ENCODE measurements at places on chromosomes 3 and 15. TPM values are rescaled to one million over a fixed set of nuclear protein-coding genes. Genes with fewer than 3 reads are reported as not detected.
A peak's percentile ranks its signal among the peaks of the same experiment; 100 is the strongest.

GRCh38 chr3:125310623-125311081, 64.5 kb downstream of the ZNF148 start:
- DNase-seq, result no peak
- H3K36me3 ChIP-seq, result peaks cover 8% of the 10 kb centered on the region
- H3K27ac ChIP-seq, result peak overlapping the region; percentile 90
- H3K4me1 ChIP-seq, result peaks cover 13% of the 10 kb centered on the region
- no peaks in the 10 kb centered on the region for H3K27me3 ChIP-seq

DNA sequence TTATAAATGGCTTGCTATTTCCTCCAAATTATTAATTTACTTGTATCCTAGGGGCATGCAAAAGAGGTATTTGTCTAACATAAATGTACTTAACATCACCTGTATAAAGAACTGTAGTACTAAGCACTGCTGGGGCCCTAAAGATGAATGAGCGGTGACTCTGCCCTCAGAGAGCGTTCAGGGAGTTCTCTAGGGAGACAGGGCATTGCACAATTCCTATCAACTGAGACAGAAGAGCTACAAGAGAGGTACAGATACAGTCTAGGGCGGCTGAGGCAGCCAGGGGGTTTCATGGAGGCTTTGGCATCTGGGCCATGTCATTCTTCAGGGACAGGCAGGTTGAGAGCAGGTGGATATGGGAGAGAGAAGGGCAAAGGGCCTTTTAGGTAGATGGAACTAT, 39.9 kb upstream of the PARL start:
- H3K27ac ChIP-seq, result no peak overlapping the region
- DNase-seq, result no peak
- H3K4me1 ChIP-seq, result peaks cover 8% of the 10 kb centered on the region
- H3K27me3 ChIP-seq, result no peaks in the 10 kb centered on the region
- H3K4me3 ChIP-seq, result no peak overlapping the region

- H3K36me3 ChIP-seq, result no peaks in the 10 kb centered on the region
- no peak overlapping the region for H3K4me3 ChIP-seq
- H3K4me1 ChIP-seq, result no peaks in the 10 kb centered on the region
- no peaks in the 10 kb centered on the region for H3K27me3 ChIP-seq
- H3K27ac ChIP-seq, result no peak overlapping the region
- DNase-seq, result no peak
Observed at GRCh38 chr3:158775426-158776410, 26.1 kb upstream of the MFSD1 start.

GRCh38 chr15:72758182-72758581, 25.4 kb downstream of the ADPGK start:
- peaks cover 60% of the 10 kb centered on the region for H3K36me3 ChIP-seq
- DNase-seq, result no peak
- no peaks in the 10 kb centered on the region for H3K4me1 ChIP-seq

DNA sequence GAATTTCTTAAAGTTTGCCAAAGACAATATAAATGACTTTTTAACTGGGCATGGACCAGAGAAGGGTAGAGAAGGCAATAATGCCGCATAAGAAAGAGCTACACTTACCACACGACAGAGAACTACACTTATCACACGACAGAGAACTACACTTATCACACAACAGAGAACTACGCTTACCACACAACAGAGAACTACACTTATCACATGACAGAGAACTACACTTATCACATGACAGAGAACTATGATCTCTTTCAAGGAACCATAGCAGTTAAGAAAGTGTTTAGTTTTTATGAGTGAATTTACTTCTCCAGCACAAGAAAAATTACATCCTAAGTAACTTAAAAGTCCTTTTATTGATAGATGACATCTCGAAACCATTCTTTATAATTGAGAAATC, 32.0 kb downstream of the DCUN1D1 start:
- H3K27me3 ChIP-seq, result no peaks in the 10 kb centered on the region
- H3K27ac ChIP-seq, result no peak overlapping the region
- H3K4me1 ChIP-seq, result no peaks in the 10 kb centered on the region

DNA sequence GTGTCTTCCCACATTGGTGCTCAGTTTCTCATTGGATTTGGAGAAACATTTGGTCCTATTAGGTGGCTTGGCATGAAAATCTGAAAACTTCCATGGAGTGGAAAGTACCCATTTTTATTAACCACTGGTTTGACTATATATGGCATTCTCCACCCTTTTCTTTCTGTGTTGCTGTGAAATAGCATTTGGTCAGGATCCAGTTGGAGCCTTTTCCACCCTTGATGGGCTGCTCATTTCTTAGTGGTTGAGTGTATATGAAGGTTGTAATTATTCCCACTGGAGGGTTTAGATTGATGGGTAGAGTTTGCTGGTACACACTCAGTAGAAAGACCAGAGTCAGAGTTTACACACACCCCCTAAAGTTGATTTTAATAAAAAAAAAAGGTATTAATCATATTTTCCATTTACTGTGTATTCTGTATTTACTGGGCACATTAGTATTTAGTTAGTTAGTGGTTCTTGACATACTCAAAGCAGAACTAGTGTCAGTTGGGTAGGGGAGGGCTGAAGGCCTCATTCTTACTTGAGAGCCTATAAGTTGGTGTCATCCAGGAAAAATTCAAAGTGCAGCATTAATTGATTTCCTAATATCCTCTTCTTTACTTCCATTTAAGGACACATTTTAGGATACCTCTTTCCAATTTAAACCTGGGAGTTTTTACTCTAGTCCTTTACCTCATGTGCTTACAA, 69.5 kb downstream of the FLNB start:
- DNase-seq, result no peak
- H3K36me3 ChIP-seq, result peaks cover 37% of the 10 kb centered on the region
- H3K4me3 ChIP-seq, result no peak overlapping the region
- no peak overlapping the region for H3K27ac ChIP-seq

GRCh38 chr3:111735243-111735758, 123.8 kb upstream of the PHLDB2 start:
- no peak overlapping the region for H3K4me3 ChIP-seq
- H3K27ac ChIP-seq, result peak overlapping the region; percentile 74
- no peaks in the 10 kb centered on the region for H3K36me3 ChIP-seq
- no peak for DNase-seq
- no peaks in the 10 kb centered on the region for H3K27me3 ChIP-seq

DNA sequence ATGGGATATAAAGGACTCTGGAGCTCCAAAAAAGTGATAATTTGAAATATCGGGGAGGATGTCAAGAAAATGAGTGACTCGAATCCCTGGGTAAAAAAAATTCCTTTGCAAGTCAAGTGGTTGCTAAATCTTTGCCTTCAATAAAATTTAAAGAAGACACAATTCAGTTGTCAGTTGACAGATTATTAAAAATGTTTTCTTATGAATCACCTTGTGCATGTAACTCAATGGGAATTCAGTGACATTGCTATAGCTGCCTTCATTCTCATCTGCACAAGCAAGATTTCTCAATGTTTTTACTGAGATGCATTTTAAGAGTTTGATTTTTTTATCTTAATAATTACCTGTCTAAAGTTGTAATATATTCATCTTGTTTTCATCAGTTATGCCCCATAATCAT, 264.0 kb upstream of the IL12A start:
- no peaks in the 10 kb centered on the region for H3K36me3 ChIP-seq
- no peak for DNase-seq
- no peak overlapping the region for H3K27ac ChIP-seq
- H3K4me3 ChIP-seq, result no peak overlapping the region
- no peaks in the 10 kb centered on the region for H3K27me3 ChIP-seq

GRCh38 chr15:59330649-59331048, 42.0 kb downstream of the MYO1E start:
- no peaks in the 10 kb centered on the region for H3K27me3 ChIP-seq
- H3K27ac ChIP-seq, result no peak overlapping the region
- no peak for DNase-seq
- no peaks in the 10 kb centered on the region for H3K36me3 ChIP-seq

DNA sequence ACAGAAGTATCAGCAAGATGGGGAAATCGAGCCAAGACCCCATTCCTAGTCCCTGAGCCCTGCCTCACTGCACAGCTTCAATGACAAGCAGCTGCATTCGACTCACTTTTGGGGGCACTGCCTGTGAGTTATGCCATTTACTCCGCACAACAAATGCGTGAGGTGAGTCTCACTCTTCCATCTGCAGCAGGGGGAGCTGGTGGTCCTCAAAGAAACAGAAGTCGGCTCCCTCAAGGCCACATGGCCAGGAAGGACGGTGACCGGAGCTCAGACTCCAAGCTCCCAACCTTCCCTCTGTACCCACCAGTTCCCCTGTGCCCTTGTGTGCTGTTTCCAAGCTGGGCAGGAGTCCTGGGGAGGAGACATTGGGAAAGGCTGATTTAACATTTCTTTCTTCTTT, 127.7 kb upstream of the IQSEC1 start:
- DNase-seq, result no peak
- no peaks in the 10 kb centered on the region for H3K27me3 ChIP-seq
- H3K27ac ChIP-seq, result no peak overlapping the region
- no peaks in the 10 kb centered on the region for H3K36me3 ChIP-seq

DNA sequence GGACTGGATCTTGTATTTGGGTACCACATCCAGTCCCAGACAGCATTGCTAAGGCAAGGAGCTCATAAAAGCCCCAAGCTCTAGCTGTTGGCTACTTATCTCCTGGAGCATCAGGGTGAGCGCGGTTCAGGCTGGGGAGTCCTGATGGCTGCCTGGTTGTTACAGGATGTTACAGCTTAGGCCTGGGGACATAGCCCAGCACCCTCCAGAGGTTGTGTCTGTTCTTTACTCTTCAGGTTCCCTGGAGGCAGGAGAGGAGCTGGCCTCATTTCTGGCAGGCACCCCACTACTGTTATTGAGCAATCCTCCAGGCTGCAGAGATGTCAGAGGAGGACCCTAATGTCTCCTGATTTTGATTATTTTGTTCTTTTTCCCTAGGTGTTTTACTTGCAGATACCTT, 26.6 kb downstream of the APBA2 start:
- H3K4me1 ChIP-seq, result no peaks in the 10 kb centered on the region
- no peak overlapping the region for H3K27ac ChIP-seq
- no peaks in the 10 kb centered on the region for H3K27me3 ChIP-seq
- H3K36me3 ChIP-seq, result no peaks in the 10 kb centered on the region
- DNase-seq, result peak; percentile 54

GRCh38 chr15:52518487-52519371, 10.0 kb downstream of the MYO5A start:
- no peak overlapping the region for H3K4me3 ChIP-seq
- H3K27me3 ChIP-seq, result no peaks in the 10 kb centered on the region
- H3K4me1 ChIP-seq, result no peaks in the 10 kb centered on the region
- no peak for DNase-seq

DNA sequence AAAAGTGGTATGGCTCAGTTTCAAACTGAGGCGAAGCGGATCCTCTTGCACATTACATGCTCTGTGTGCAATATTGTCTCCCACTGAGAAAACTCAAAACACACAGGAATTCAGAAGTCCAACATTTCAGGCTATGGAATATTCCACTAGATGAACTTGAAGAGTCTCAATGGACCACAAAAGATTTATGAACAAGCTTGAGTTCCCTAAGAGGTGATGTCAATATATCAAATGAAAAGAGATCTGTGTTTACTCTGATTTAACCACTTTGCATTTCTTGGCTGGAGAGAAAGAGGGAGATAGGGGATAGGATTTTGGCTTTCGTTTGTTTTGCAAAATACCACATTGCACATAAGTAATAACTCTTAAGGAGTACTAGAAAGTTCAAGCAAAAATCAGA, 20.3 kb downstream of the PDZRN3 start:
- H3K27me3 ChIP-seq, result no peaks in the 10 kb centered on the region
- H3K36me3 ChIP-seq, result no peaks in the 10 kb centered on the region
- peaks cover 2% of the 10 kb centered on the region for H3K4me1 ChIP-seq
- H3K4me3 ChIP-seq, result no peak overlapping the region
- no peak for DNase-seq

DNA sequence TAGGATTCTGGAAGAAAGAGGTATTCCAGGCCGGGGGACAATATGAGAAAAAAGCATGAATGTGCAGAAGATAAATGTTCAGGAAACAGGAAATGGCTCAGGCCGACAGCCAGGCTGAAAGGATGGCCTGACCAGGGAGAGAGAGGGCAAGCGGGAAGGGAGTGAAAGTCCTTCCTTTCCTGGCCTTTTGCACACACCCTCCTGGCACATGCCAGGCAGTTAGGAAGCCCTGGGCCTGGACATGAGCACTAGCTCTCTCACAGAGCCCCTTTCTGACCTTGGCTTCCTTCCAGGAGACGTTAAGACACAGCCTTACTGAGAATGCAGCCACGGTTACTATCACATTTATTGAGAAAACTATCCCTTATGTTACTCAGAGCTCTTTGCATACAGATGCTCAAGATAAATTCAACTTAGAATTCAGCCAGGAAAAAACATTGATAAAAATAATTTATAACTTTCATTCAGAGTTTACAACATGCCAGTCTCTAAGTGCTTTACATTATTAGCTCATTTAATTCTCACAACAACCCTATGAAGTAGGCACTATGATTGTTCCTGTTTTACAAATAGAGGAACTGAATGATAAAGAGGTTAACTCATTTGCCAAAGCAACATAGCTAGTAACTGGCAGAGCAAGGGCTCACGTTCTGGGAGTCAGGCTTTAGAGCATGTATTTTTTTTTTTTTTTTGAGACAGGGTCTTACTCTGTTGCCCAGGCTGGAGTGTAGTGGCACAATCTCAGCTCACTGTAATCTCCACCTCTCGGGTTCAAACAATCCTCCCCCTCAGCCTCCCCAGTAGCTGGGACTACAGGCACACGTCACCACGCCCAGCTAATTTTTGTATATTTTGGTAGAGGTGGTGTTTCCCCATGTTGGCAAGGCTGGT, 39.4 kb upstream of the SMAD3 start:
- no peak overlapping the region for H3K4me3 ChIP-seq
- no peak for DNase-seq
- H3K36me3 ChIP-seq, result no peaks in the 10 kb centered on the region
- H3K27ac ChIP-seq, result peak overlapping the region; percentile 83
- H3K4me1 ChIP-seq, result peaks cover 34% of the 10 kb centered on the region
- no peaks in the 10 kb centered on the region for H3K27me3 ChIP-seq

- H3K27ac ChIP-seq, result no peak overlapping the region
- no peaks in the 10 kb centered on the region for H3K36me3 ChIP-seq
- no peak for DNase-seq
- no peak overlapping the region for H3K4me3 ChIP-seq
Observed at GRCh38 chr3:64303881-64304280, 78.6 kb upstream of the PRICKLE2 start.

DNA sequence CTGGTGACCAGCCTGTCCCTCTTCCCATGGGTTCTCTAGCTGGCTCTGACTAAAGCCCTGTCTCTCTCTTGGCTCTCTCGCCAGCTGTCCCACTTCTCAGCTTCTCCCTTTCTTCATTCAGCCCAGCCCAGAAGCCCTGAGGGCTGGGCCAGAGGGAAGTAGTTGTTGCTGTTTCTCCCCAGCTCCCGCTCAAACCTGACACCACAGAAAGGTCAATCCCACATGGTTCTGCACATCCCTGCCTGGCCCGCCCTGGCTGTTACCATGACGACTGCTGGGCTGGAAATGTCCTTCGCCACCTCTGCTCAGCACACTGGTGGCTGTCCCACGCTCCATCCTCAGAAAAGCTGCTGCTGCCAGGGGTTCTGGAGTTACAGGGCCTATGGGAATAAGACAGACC, 25.9 kb downstream of the CCDC32 start:
- H3K36me3 ChIP-seq, result no peaks in the 10 kb centered on the region
- no peak overlapping the region for H3K4me3 ChIP-seq
- H3K27ac ChIP-seq, result no peak overlapping the region
- no peaks in the 10 kb centered on the region for H3K27me3 ChIP-seq
- no peak for DNase-seq

MOBP gene
- not detected for polyA plus RNA-seq

KLHL6 gene
- polyA plus RNA-seq, result 0.42 TPM

PARP9 gene
- 34.8 TPM for polyA plus RNA-seq

SNURF gene
- polyA plus RNA-seq, result 2.7 TPM

TTLL13 gene
- polyA plus RNA-seq, result not detected

All from liver (tissue), 10 donors.